ENCODE measurements at places on chromosomes 1 and 21.
A peak's percentile ranks its signal among the peaks of the same experiment; 100 is the strongest.

- peak; percentile 2 for DNase-seq
Observed at GRCh38 chr1:114032271-114033215, 53.3 kb downstream of the OLFML3 start.

- DNase-seq: no peak
Observed at GRCh38 chr1:52225174-52225573, 83.3 kb downstream of the ZFYVE9 start.

DNA sequence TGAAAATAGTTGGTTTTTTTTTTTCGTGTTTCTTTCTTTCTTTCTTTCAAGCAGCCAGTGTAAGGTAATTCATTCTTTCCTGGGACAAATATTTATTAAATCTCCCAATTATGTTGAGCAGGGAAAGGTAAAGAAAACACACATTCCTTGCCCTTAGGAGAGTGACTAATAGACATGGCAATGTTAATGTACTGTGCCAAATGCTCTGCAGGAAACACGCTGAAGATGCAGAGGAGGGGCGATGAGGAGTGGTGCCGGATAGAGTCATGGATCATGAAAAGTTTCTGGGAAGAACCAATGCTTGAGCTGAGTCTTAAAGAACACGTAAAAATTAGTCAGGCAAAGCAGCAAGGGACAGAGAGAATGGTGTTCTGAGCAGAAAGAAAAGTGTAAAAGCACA is 199.2 kb downstream of the DNM3 start:
- peak; percentile 20 for DNase-seq

- DNase-seq: no peak
Observed at GRCh38 chr1:182348961-182349747, 42.4 kb downstream of the GLUL start.

GRCh38 chr1:111142356-111142975 is 2.4 kb downstream of the CEPT1 start:
- no peak for DNase-seq

DNA sequence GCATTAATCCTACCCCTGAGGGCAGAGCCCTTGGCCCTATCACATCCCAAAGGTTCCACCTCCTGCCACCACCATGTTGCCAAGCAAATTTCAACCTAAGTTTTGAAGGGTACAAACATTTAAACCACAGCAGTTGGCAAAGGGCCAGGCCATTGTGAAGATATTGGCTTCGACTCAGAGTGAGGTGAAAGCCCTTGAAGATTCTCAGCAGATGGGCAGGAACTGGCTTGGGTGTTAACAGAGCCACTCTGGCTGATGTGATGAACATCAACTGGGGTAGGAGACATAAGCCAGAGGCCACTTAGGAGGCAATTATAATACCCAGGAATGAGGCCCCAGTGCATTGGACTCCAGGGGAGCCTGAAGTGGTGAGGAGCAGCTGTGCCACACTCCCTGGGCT is 207.7 kb upstream of the KAZN start:
- DNase-seq: no peak

GRCh38 chr1:230232371-230232771 is 165.3 kb downstream of the GALNT2 start:
- no peak for DNase-seq

DNA sequence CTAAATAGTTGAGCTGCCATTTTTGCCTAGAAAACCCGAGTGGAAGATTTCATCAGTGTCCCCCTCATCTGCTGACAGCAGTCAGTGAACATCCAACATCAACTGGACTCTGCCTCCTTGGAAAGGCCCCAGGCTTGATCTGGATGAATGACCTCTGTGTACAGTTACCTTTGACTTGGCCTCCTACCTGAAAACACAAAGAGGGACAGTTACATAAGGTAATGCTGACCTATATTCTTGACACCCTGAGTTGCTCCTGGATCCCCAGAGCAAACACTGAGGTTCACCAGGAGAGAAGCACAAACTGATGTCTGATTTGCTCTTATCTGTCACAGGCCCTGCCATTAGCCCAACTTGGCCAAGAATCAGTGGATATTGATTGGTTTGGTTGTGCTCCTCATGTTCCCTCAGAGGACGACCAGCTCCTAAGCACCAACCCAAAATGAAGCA is 138.9 kb downstream of the PROX1 start:
- no peak for DNase-seq

DNA sequence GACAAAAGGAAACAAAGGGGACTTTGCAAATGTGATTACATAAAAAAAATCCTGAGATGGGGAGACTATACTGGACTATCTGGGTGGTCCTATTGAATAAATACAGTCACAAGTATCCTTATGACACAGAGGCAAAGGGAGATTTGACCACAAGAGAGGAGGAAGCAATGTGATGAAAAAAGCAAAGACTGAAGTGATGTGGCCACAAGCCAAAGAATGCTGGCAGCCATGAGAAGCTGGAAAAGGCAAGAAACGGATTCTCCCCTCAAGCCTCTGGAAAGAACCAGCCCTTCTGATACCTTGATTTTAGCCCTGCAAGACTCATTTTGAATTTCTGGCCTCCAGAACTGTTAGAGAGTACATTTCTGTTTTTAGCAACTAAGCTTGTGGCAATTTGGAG is 36.4 kb downstream of the OLFML2B start:
- DNase-seq: no peak

GRCh38 chr1:202745323-202745888 is 35.2 kb upstream of the SYT2 start:
- DNase-seq: no peak

- no peak for DNase-seq
Observed at GRCh38 chr1:20533635-20534034, 18.7 kb upstream of the FAM43B start.

- peak; percentile 64 for DNase-seq
Observed at GRCh38 chr1:150309758-150310508, 11.4 kb upstream of the PRPF3 start.

GRCh38 chr1:220426989-220427388 is 100.9 kb upstream of the MARK1 start:
- no peak for DNase-seq

DNA sequence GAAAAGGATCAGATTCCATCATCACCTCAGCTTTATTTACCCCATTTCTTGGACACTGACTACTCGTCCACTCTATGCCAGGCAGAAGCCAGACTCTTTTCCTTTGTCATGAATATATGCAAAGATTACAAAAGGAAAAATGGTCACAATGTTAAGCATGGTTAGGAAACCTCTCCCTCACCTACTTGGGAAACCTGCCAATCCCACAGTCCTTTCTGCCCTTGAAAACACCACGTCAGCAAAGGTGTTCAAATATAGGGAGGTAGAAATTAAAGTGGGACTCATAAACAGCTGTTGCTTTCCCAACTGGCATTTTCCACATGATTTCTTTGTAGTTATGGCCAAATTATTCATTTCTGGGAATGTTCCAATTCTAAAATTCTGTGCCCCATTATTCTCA is 16.2 kb upstream of the ATP13A2 start:
- DNase-seq: no peak

GRCh38 chr21:24032709-24033232 is 1574.5 kb downstream of the MRPL39 start:
- DNase-seq: no peak

DNA sequence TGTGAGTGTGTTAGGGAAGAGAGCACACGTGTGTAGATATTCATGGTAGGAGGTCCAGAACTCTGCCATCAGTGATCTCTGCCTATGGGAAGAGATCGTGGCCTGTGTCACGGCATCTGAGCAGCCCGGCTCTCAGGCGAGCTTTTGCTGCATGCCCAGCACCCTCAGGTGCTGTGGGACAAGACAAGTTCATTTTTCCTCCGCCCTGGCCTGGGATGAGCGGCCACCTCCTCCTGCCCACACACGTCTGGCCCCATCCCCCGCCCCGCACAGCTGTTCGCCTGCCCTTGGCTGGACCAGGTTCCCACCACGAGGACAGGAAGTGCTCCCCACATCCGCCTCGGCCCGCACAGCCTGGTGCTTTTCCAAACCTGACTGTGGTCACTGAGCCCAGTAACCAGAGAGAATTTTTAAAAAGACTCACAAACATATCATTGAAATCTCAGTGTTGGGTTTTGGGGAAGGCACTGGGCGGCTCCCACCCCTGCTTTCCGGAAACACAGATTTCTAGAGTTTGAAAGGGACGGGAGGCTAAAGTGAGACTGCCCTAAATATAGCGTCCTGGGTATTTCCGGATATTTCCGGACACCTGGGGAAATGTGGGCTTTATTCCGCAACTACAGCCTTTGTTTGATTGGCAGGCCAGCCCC is 18.0 kb downstream of the BMP8A start:
- peak; percentile 75 for DNase-seq

- no peak for DNase-seq
Observed at GRCh38 chr1:245666412-245666811, 511.6 kb downstream of the KIF26B start.

GRCh38 chr1:16888860-16889816 is 6.6 kb upstream of the RNU1-2 start:
- peak; percentile 83 for DNase-seq

- no peak for DNase-seq
Observed at GRCh38 chr1:53733975-53734649, 4.9 kb downstream of the GLIS1 start.

DNA sequence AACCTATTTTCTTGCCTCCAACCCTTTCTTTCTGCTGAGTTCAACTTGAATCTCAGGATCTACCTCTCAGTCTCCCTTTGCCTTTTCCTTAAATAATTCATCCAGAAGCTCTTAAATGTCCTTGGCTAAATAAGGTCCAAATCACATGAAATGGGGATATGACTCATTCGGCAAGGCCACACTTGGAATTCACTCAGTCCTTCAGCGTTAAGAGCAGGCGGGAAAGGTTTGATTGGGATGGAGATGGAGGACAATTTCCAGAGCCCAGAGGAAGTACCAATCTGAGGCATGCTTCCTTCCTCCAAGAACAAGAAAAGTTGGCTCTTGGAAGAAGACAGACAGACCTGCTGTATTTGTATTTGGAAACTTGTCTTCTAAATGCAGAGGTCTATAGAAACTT is 128.5 kb downstream of the PROX1 start:
- no peak for DNase-seq

GRCh38 chr1:150793221-150793620 is 14.8 kb downstream of the CTSK start:
- no peak for DNase-seq

- DNase-seq: no peak
Observed at GRCh38 chr1:54273795-54274163, 73.8 kb downstream of the MRPL37 start.

GRCh38 chr21:31720330-31720729 is 11.6 kb downstream of the SCAF4 start:
- no peak for DNase-seq

DNA sequence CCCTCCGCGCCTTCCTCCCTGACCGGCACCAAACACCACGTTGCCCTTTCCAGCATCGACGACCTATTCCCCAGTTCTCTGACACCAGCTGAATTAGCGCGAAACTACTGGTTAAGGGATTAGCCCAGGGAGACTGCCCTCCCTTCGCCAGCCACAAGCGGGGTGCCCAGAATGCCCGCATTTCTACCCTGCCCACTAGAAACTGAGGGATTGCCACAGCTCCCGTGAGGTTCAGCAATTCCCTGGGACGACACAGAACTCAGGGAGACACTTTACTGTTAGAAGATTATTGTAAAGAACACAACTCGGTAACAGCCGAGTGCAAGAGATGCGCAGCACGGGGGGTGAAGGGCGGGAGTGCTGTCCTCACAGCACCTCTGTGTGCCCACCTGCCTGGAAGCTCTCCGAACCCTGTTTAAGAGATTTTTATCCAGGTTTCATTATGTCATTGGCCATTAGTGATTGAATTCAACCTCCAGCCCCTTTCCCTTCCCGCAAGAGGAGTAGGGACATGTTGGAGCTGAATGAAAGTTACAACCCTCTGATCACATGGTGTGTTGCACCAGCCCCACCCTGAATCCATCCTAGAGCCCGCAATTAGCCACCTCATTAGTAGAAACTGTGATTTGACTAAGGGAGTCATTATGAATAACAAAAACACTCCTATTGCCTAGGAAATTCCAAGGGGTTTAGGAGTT is 15.8 kb upstream of the RIPPLY3 start:
- no peak for DNase-seq

- no peak for DNase-seq
Observed at GRCh38 chr1:185966471-185966870, 232.3 kb downstream of the HMCN1 start.

DNA sequence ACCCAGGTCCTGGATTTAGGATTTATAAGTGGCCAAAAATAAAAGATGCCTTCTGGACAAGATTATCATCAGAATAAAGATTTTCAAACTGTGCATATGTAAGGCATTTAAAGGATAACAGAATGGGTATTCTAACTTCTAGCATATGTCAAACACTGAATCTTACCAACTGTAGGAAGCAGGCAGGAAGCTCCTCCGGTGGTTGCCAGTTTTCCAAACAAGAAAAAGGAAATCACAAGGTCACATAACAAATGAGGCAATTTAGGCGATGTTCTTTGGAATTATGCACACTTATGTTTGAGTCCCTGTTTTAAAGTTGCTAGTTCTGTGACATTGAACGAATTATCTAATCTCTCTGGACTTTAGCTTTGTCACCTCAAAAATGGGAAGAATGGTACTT is 48.9 kb downstream of the ATP6V1G3 start:
- peak; percentile 65 for DNase-seq

DNA sequence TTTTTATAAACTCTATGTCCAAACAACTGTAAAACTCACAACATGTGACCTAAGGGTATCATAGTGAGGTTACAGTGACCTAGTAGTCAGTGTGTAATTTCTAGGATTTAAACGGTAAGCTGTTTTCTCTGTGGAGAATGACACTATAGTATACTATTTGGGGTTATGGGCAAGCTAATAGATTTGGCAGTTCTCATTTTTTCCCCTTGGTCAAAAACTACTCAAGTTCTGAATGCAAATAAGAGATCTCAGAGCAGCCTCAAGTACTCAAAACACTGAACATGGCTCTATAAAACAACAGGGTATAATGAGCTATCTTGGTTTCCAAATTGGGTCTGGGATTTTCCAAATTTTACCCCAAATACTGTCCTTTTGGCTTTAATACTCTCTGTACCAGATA is 88.5 kb upstream of the HMCN1 start:
- no peak for DNase-seq

GRCh38 chr1:221886743-221887414 is 145.0 kb upstream of the DUSP10 start:
- DNase-seq: peak; percentile 20

GRCh38 chr21:41571938-41572510 is 64.1 kb upstream of the TMPRSS2 start:
- no peak for DNase-seq

DNA sequence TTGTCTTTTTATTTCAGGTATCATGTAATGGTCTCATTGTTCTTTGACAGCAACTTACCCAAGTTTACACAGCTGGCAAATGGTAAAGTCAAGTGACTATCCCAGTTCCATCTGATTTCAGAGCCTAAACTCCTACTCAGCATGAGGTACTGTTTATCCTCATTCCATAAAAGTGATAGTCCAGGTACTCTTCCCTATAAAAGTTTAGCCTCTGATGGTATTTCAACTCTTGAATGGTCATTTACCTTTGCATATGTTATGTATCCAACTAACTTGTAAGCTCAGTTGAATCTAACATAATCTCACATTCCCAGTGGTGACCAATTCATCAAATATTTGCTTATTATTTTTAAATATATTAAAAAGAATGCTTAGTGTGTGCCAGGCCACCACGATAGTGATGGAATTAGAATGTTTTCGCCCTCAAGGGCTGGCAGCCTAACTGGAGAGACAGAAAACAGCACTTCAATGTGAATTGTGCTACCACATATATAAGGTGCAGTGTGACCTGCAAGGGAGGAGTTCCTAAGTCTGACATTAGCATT is 307.1 kb downstream of the CTH start:
- no peak for DNase-seq

Measured in lung microvascular endothelial cell (primary cell).